Right atrium auricular region (tissue), 2 donors: ENCODE measurements at places on chromosomes 4 and X. TPM values are rescaled to one million over a fixed set of nuclear protein-coding genes. Genes with fewer than 3 reads are reported as not detected.
A peak's percentile ranks its signal among the peaks of the same experiment; 100 is the strongest.

DNA sequence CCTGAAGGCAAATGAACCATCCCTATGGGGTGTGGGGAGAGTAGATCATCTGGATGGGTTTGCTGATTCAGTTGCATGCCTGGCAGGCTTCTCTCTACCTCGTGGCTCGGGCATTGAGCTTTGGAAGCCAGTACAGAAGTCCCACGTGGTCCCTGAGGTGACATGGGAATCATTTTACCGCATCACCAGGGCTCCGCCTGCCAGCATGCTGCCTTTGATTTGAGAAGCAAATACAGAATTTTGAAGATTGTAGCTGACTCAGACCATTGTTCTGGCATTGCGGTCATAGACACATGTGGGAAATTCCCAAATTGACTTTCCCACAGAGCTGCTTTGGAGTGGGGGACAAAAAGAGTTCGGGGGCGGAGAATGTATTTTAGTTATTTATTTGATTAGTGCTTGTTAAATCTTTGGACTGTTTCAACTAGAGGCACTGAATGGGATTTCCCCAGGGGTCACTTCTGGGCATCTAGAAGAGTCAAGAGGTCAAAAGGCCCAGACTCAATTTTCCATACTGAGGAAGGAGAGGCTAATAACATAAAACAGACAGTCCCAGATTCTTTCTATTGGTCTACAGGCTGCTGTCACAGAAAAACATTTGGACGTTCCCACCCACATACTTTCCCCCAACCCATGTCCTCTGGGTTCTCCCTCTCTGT, 79.3 kb downstream of the NHSL2 start:
- no peak overlapping the region for H3K4me3 ChIP-seq
- H3K27ac ChIP-seq: no peak overlapping the region
- H3K27me3 ChIP-seq: no peaks in the 10 kb centered on the region
- H3K4me1 ChIP-seq: no peaks in the 10 kb centered on the region

DNA sequence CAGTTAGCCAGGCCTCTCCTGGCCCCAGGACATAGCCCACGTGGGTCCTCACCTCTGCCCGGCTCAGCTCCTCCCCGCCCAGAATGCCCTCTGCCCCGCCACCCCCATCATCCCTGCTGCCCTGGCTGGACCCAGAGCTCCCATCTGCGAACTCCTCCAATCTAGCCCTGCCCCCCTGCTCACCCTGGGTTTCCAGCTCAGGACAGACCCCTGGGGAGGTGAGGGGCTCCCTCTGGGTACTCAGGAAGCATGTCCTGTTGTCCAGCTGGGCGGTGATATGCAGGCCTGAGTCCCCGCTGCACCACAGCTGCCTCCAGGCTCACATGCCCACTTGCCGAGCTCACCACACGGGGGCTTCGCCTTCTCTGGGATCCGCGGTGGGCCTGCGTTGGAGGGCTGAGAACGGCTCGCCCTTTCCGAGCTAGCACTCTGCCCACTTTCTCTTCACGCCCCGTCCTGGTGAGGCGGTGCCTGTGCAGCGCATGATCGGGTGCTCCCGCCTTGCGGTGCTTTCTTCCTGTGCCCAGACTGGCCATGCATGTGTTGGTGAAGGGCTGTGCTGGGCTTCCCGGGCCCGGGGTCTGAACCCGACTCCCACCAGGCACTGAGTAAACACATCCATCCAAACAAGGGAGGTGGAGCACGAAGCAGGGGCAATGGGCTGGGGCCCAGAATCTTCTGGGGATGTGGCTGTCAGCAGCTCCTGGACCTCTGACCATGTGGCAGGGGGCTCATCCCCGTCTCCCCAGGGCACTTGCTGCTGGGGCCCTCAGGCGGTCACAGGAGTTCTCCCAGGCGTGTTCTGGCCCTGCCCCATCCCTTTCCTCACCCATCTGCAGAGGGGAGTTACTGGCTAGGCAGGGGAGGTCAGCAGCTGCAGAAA, 74.3 kb downstream of the RGS12 start:
- no peaks in the 10 kb centered on the region for H3K27me3 ChIP-seq
- H3K27ac ChIP-seq: no peak overlapping the region
- no peaks in the 10 kb centered on the region for H3K4me1 ChIP-seq
- peak; percentile 46 for DNase-seq

Gene CDKL2
- total RNA-seq: 1.2 TPM

GRCh38 chr4:150082241-150082640, 4.0 kb downstream of the DCLK2 start:
- no peak overlapping the region for H3K4me3 ChIP-seq
- H3K27ac ChIP-seq: no peak overlapping the region
- no peaks in the 10 kb centered on the region for H3K36me3 ChIP-seq
- no peaks in the 10 kb centered on the region for H3K27me3 ChIP-seq
- no peak for DNase-seq

Gene CLDN22
- not detected for total RNA-seq

GRCh38 chrX:112513154-112513553, 166.6 kb downstream of the LHFPL1 start:
- H3K4me1 ChIP-seq: no peaks in the 10 kb centered on the region
- no peak for DNase-seq
- H3K27ac ChIP-seq: no peak overlapping the region
- no peak overlapping the region for H3K4me3 ChIP-seq
- no peaks in the 10 kb centered on the region for H3K27me3 ChIP-seq
